ENCODE measurements at places on chromosomes 6 and 20.

DNA sequence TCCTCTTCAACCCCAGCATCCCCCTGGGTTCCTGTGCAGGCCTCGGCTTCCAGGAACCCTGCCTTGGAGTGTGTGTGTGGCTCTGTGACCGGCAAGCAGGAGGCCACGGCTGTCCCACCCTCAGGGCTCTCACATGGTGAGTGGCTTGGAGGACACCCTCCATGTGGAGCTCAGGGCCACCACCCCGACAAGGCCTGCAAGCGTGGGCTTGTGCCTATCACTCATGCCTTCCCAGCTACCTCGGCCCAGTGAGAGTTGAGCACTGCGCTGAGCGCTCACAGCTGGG is 76.7 kb downstream of the DACT2 start:
- DNase-seq = no peak

DNA sequence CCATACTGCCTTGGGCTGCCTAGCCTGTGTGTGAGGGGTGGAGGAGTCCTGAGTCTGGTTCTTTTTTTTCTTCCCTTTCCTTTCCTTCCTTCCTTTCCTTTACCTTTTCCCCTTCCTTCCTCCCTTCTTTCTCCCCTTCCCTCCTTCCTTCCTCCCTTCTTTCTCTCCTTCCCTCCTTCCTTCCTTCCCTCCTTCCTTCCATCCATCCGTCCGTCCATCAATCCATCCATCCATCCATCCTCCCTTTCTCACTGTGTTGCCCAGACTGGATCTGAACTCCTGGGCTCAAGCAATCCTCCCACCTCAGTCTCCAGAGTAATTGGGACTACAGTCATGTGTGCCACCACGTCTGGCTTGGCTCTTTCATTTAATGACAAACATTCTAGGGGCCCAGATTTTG is 750.7 kb upstream of the CHD6 start:
- DNase-seq = no peak

GRCh38 chr6:159961528-159961927 is 7.4 kb upstream of the IGF2R start:
- no peak for DNase-seq

GRCh38 chr6:138989098-138989983 is 1.3 kb upstream of the REPS1 start:
- peak; percentile 12 for DNase-seq

DNA sequence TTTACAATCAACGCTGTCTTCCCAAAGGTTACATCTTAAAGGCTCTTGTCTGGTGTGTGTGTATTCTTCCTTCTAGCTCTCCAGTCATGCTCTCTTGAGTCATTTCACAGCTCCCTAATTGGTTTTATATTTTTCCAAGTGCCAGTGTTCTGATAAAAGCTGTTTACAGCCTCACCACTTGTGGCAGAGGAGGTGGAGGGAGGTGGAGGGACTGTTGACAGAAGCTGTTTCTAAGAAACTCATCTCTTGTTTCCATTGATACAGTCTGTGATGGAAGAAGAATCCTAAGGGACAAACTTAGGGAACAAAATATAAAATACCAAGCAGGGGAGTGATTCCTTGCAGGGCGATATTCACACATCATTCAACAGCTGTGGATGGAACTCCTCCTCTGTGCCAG is 64.0 kb downstream of the QRSL1 start:
- DNase-seq = no peak

DNA sequence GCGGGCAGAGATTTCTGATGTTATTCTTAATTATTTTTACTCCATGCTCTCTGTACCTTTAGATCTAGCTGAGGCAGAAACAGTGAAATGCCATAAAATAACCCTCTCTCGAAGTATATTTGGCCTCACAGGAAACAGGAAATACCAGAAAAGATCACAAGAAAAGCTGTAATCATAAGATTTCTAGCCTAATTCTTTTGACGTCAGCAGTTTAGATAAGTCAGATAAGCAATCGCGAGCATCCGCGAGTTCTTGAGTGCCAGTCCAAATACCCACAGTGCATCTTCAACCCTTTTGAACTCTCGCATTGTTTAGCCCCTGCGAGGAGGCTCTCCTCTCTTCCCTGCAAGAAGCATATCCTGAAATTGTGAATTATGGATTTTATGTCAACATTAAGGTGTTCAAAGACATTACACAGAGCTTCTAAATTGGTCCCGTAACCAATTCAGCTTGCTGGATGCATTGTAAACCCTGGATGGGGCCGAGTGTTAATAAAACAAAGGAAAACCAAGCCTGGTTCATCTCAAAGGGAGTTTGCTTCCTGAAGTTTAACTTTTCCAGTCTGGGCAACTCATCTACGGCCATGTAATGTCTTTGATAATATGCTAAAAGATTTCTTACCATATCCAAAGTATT is 198.9 kb downstream of the MTFR2 start:
- DNase-seq = no peak

DNA sequence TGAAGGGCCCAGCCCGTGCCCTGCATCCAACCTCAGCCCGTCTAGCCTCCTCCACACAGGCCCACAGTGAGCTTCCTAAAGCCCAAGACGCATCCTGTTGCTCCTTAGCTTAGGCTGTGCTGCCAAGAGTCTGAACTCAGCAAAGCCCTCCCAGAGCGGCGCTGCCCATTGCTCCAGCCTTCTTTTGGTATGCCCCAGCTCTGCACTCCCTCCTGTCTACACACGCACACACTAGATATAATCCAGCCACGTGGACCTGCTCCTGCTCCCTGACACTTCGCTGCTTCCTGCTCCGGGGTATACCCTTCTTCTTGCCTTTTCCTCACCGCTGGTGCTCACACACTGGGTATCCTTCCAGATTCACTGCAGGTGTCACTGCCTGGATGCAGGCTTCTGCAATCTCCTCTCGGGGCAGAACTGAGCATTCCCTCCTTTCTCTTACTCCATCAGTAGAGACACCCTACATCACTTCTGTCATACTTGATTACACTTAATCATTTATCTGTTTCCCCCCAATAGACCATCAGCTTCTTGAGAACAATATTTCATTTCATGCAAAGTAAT is 23.8 kb downstream of the GABRR2 start:
- DNase-seq = no peak

DNA sequence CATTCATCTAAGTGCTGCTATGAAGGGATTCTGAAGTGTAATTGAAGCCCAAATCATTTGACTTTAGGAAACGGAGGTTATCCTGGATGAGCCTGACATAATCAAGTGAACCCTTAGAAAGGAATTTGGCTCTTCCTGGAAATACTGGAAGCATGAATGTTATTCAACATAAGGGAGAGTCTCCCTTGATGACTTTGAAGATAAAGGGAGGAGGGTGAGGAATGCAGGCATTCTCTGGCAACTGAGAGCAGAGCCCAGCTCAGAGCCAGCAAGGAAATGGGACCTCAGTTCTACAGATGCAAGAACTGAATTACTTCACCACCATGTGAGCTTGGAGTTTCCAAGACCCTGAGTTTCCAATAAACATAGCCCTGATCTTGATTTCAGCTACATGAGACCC is 168.2 kb downstream of the DLL1 start:
- DNase-seq = no peak

DNA sequence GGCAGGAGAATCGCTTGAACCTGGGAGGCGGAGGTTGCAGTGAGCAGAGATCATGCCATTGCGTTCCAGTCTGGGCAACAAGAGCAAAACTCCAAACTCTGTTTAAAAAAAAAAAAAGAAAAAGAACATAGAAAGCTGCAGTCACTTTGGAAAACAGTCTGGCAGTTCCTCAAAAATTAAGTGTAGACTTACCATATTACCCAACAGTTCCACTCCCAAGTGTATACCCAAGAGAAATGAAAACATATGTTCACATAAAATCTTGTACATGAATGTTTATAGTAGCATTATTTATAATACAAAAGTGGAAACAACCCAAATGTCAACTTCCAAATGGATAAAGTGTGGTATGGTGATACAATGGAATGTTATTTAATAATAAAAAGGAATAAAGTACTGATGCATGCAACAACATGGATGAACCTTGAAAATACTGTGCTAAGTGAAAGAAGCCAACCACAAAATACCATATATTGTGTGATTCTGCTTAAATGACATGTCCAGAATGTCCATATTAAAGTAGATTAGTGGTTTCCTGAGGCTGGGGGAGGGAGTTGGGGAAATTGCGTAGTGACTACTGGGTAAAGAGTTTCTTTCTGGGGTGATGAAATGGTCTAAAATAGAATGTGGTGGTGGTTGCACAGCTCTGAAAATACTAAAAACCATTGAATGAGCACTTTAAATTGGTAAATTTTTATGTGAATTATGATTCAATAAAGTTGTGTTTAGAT is 62.9 kb downstream of the SUN5 start:
- no peak for DNase-seq

GRCh38 chr6:14713008-14713960 is 532.6 kb upstream of the JARID2 start:
- DNase-seq = no peak

- peak; percentile 85 for DNase-seq
Measured at GRCh38 chr20:44696315-44696714, 18.9 kb upstream of the CCN5 start.

DNA sequence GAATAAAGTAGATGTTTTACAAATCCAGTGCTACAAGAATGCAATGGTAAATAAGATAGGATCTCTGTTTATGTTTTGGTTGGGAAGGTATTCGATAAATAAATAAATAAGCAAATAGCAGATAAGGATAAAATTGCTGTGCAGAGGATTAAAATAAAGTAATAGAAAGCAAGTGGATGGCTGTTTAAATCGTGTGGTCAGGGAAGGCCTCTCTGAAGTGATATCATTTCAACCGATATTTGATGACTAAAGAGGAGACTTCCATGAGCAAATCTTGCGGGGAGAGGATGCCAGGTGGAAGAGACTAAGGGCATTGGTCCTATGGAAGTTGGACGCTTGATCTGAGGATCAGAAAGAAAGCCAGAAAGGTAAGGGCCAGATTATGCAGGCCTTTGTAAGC is 92.0 kb upstream of the CCN2 start:
- DNase-seq = no peak

Measured in NCI-H82 (cell line).